ENCODE measurements at places on chromosomes 12 and 14.

GRCh38 chr12:18320036-18320617 is 58.8 kb downstream of the PIK3C2G start:
- no peak for DNase-seq

GRCh38 chr12:52838609-52839435 is 4.7 kb upstream of the KRT79 start:
- no peak for DNase-seq

DNA sequence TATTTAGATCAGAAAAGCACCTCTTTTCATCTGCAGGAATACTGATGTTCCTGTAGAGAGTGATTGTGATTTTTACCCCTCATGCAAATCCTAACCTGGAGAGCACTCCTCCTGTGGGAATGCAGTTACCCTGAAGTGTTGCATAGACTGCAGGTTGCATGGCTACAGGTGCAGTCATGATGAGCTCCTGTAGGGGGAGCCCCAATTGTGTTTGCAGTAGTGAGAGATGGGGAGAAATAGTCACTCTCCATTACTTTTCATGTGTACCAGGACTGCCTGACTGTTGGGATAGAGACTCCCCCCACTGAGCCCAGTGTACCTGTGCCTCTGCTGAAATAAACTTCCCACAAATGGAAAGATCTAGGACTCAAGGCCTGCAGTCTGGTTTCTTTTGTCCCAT is 1086.5 kb downstream of the SLC6A15 start:
- DNase-seq = no peak

DNA sequence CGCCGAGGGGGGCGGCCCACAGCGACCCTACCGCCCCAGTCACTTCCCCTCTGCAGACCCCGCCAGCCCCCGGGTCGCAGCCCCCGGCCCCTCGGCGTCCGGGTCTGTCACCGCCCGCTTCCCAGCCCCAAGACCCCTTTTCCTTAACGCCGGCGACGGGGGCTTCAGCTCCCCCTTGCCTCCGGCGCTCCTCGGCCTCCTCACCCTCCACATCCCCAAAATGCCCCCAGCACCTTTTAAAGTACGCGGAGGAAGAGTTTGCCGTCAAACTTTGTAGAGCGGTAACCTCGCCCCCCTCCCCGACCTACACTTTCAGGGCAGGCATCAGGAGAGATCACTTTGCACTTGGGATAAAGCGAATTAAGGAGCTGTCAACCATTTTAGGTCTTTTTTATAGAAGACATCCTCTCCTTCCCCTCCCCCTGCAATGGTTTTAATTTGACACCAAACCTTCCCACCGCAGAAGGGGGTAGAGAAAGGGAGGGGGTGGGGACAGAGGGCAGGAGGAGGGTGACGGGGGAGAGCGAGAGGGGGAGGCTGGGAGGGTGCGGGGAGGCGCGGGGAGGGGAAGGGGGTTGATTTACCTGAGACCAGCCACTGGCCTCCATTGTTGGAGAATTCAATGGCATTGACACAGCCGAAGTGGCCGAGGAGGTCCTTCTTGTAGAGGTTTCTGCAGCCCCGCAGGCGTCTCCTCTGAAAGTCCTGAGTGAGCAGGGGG is 578 bp downstream of the DCAF5 start:
- DNase-seq = no peak

DNA sequence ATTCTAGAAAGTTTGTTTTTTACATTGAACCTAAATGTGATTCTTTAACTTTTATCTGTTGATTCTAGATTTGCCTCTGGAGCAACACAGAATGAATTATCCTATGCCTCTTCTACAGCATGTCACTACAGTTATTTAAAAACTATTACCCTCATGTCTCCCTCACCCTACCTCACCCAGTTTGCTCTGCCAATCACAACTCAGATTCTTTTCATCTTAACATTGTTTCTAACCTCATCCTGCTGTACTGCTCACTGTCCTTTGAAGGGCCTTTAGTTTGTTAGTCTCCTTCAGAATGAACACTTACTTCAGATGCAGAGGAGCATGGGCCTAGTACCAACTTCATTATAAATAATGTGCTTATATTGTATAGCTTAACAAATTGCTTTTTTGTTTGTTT is 21.5 kb downstream of the YLPM1 start:
- DNase-seq = no peak

GRCh38 chr14:106840258-106840657 is 1313.9 kb downstream of the TMEM121 start:
- DNase-seq = no peak

- no peak for DNase-seq
Observed at GRCh38 chr14:94773655-94774343, 3.9 kb upstream of the GSC start.

GRCh38 chr14:23352506-23353432 is at the start of gene SLC22A17:
SLC22A17 (minus strand) TSS chr14:23352887.
- DNase-seq = peak; percentile 87

GRCh38 chr14:101480747-101481530 is 80.4 kb upstream of the DIO3 start:
- no peak for DNase-seq

GRCh38 chr12:32820376-32820931 is 64.8 kb upstream of the YARS2 start:
- DNase-seq = no peak

DNA sequence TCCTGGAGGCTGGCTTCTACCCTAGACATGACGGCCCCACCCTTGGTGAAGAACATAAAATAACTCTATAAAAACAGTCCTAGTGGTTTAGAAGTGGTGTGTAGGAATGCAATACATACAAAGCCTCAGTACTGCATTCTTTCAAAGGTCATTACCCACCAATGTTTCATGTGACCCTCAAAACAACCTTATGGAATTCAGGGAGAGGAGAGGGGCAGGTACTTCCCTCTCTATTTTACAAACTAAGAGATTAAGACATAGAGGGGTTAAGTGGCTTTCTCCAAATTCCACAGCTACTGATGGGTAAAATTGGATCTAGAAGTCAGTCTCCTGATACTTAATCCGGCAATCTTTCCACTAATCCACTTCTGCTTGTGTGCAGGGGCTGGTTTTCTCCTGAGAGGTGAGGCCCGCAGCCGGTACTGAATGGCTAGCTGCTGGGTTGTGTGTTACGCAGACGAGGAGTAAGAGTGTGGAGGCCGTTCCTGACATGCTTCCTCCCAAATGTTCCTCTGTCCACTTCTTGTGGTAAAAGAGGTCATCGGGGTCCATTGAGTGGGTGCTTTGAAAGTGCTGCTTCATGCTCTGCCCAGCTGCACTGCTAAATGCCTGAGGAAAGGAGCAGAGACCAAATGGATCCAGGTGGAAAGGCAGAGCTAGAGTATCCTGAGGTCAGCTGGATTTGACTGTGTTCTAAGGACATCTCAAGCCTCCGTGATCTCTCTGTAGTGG is 16.2 kb downstream of the SLC7A8 start:
- DNase-seq = no peak

GRCh38 chr12:45468751-45469615 is 253.1 kb downstream of the ANO6 start:
- no peak for DNase-seq

- DNase-seq = no peak
Observed at GRCh38 chr14:41663473-41663850, 56.8 kb downstream of the LRFN5 start.

DNA sequence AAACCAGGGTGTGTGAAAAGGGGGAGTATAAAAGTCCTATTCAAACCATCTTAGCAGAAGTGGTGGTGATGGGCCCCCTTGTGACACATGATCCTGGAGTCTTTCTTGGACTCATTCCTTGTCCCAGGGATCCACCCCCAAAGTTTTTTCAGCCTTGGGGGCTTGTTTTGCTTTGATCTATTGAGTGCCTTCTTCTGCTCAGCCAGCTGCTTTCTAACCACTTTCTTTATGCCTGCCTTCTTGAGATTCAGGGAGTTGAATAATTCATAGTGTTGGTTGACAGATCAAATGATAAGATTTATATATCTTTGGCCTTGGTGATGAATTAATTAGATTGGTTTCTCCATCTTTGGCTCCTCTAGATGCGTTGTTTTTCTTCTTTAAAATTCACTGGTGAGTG is 926.7 kb downstream of the DIO2 start:
- DNase-seq = no peak

GRCh38 chr14:51428981-51429380 is 188.9 kb downstream of the TMX1 start:
- no peak for DNase-seq

- DNase-seq = no peak
Observed at GRCh38 chr12:89765959-89766824, 57.6 kb upstream of the ATP2B1 start.

DNA sequence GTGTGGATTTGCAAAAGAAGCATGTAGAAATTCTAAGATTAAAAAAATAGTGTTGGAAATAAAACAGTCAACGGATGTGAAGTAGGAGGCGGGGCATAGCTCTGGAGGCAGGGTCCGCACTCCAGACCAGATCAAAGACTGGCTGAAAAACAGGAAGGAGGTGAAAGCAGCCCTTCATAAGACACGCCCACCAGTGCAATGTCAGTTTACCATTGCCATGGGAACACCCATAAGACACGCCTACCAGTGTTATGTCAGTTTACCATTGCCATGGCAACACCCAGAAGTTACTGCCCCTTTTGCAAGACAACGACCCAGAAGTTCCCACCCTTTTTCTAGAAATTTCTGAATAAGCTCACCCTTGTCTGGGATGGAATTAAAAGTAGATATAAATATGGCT is 87.1 kb downstream of the FZD10 start:
- DNase-seq = no peak

GRCh38 chr12:68759852-68760251 is 13.9 kb downstream of the SLC35E3 start:
- DNase-seq = no peak

GRCh38 chr12:58969237-58969636 is 48.9 kb upstream of the LRIG3 start:
- DNase-seq = no peak

DNA sequence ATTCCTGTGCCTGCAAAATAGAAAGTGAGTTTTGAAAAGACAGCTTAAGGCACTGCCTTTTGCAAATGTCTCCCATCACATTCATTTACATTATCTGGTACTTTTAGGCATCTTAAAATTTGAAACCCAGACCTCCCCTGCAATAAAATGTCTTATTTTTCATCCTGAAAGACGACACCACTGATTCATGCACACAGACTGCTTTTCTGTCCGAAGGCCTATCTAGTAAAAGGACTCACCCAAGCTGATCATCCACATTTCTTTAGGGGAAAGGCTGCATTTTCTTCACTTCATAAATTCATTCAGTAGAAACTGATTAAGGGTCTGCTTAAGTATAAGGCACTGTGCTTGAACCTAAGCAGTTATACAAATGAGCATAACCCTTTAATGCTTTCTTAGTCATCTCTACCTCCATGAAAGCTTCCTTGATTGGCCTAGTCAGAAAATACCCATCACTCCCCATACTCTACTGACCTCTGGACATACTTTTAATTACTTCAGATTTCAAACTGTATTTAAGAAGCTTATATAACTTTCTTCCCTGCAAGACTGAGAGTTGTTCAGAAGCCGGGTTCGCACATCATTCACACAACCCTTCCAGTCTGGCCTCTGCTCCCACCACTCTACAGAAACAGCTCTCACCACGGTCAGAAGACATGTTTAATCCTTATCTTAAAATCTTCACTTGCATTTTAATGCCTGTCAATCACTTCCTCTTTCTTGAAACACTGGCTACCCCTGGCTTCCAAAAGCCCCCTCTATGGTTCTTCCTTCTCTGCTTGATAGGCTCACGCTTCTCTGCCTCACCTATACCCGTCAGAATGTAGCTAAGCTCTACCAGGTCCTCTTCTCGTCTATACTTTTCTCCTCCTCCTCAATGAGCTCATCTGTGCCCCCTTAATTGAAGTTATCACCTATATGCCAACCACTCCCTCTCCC is 288.6 kb downstream of the MED13L start:
- DNase-seq = no peak

DNA sequence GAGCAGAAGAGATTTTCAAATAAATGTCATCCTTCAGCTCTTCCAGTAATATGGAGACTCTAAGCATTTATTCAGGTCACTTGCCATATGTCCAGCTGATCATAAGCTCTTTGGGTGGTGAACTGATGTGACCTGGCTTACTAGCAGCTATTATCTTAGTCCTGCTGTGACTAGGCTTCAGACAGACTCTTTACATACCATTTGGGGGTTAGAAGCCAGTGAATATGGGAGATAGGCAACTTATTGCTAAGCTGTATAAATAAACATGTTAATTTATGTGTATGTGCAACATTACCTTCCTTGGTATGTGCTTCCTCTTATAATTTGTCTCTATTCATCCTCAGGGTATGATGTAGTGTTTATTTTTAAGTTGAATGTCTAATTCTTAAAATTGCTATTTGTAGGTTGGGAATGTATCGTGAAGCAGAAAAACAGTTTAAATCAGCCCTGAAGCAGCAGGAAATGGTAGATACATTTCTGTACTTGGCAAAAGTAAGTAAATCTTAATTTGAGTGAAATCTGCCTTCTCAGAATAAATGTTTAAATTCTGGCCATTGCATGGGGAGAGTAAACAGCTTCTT is 32.4 kb downstream of the TTC8 start:
- DNase-seq = peak; percentile 16

GRCh38 chr12:108400056-108400455 is 60.9 kb upstream of the CMKLR1 start:
- DNase-seq = no peak

- peak; percentile 74 for DNase-seq
Observed at GRCh38 chr14:73283608-73284379, 46.5 kb downstream of the PAPLN start.

GRCh38 chr12:117279606-117280005 is 81.8 kb downstream of the NOS1 start:
- peak; percentile 20 for DNase-seq

- DNase-seq = no peak
Observed at GRCh38 chr14:79549515-79549914, 661.8 kb downstream of the DIO2 start.

DNA sequence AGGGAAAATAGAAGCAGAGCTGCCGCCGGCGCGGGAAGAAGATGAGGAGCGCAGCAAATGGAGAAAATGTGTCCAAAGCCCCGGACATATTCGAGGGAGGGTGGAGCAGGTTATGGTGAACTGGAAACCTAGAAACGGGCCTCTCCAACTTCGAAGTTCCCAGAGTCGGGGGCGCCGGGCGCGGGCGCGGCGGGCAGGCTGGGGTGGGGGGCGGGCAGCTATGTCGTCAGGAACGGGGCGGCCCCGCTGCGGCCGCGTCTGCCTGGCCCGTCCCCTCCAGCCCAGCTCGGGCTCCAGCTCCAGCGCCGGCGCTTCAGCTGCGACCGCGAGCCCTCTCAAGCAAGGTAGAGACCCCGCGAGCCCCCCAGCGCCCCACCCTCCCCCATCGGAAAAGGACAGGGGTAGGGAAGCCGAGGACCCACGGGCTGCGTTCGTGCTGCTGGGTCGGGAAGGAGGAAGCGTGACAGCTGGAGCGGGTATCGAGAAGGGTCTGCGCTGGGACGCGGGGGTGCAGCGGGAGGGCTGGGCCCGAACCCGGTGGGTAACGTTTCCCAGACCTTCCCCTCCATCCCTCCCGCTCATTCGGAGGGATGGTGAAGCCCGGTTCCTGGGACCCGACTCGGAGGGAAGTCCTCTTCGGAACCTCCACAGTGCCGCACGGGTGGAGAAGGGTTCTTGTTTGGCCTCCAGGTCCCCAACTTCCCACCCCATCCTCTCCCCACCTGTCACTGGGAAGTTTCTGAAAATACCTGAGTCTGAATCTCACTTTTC is 1.0 kb downstream of the DGKA start:
- no peak for DNase-seq

- DNase-seq = no peak
Observed at GRCh38 chr14:34018125-34018524, 67.3 kb upstream of the EGLN3 start.

- no peak for DNase-seq
Observed at GRCh38 chr12:50120521-50120920, 8.5 kb downstream of the COX14 start.

GRCh38 chr12:78198896-78199295 is 368.2 kb downstream of the NAV3 start:
- no peak for DNase-seq
